8988T (cell line): ENCODE measurements at places on chromosomes 1 and 21.

GRCh38 chr1:43938892-43939587 lies 5.4 kb downstream of the ARTN start:
- no peak for DNase-seq

DNA sequence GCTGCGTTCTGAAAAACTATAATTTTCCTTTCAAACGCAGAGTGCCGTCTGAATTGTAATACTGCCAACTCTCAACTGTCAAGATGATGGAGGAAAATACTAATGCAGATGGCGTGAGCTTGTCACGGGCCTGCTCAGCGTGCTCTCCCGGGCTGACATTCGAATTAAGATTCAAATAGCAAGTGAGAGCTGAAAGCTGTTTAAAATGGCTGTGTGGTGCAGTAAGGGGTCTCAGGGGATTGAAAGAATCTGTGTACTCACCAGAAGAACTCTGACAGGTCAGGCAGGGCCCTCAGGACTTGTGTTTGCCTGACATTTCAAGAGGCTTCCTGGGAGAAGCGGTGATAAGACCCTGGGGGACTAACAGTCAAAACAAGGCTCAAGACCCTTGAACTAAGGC lies 33.1 kb downstream of the ZMYND12 start:
- no peak for DNase-seq

- no peak for DNase-seq
These were observed 43.3 kb downstream of the POU2F1 start for GRCh38 chr1:167263819-167264464.

- DNase-seq, result no peak
These were observed 37.8 kb upstream of the RRP15 start for GRCh38 chr1:218247339-218247738.

- DNase-seq, result no peak
These were observed 3.9 kb upstream of the TMPRSS2 start for GRCh38 chr21:41511858-41512257.

GRCh38 chr1:183051546-183051945 lies 28.3 kb downstream of the LAMC1 start:
- no peak for DNase-seq

GRCh38 chr1:10510520-10511493 lies 36.1 kb downstream of the PEX14 start:
- no peak for DNase-seq

DNA sequence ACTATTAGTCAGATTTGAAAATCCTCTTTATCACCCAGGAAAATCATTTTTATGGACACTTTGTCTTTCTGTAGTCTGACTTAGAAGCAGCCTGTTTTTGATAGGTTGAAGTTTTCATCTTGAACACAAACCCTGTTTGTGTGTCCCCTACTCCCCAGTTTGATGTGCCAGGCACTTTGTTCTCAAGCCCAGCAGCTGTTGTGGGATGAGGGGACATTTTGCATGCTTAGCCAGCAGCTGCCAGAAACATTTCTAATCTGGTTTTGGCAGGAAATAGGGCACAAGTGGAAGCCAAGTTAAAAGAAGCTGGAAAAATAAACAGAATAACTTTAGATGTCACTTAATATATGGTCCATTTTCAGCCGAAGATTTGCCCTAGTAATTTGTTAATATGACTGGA lies 29.9 kb downstream of the ACTN2 start:
- no peak for DNase-seq

- no peak for DNase-seq
These were observed 336.3 kb upstream of the NCAM2 start for GRCh38 chr21:20661745-20662422.

GRCh38 chr1:75630998-75631397 lies 20.1 kb upstream of the SLC44A5 start:
- no peak for DNase-seq

GRCh38 chr1:203324105-203325025 lies 19.0 kb downstream of the BTG2 start:
- no peak for DNase-seq

GRCh38 chr1:113893267-113893666 lies 5.9 kb upstream of the BCL2L15 start:
- no peak for DNase-seq

DNA sequence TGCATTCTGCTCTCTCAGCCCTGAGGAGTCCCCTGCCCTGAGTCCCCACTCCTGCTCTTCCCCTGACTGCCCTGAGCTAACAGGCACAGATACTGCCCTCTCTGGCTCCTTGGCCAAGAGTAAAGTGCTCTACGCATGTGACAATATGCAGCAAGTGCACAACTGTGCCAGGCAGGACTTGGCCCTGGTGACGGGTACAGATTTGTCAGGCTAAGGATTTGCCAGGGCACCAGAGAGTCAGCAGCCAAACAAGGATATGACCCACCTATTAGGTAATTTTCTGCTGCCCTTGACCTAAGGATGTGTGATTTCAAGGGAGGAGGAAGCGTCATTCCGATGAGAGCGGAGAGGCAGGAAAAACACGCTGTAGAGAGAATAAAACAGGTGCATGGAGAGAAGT lies 339.0 kb downstream of the PTPRU start:
- DNase-seq, result no peak

GRCh38 chr1:177119311-177119710 lies 45.2 kb downstream of the ASTN1 start:
- no peak for DNase-seq

DNA sequence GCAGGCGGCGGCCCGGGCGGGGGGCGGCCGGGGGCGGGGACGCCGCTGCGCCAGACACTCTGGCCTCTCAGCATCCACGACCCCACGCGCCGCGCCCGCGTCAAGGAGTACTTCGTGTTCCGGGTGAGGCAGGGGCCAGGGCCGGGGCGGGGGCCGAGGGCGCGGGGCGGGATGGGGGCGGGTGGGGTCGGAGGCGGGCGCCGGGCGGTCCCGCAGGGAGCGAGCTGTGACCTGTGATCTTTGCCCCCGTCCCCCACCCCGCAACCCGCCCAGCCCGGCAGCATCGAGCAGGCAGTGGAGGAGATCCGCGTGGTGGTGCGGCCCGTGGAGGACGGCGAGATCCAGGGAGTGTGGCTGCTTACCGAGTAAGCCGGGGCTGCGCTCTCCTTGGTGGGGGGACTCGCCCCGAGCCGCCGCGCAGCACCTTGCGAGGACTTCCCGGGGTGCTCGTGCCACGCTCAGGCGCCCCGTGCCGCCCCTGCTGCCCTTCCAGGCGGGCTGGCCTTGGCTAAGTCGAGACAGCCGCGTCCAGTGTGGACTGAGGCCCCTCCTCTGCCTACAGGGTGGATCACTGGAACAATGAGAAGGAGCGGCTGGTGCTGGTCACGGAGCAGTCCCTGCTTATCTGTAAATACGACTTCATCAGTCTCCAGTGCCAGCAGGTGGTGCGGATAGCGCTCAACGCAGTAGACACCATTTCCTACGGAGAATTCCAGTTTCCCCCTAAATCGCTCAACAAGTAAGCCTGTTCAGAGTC lies 514 bp downstream of the TPRG1L start:
- DNase-seq, result peak; percentile 70

DNA sequence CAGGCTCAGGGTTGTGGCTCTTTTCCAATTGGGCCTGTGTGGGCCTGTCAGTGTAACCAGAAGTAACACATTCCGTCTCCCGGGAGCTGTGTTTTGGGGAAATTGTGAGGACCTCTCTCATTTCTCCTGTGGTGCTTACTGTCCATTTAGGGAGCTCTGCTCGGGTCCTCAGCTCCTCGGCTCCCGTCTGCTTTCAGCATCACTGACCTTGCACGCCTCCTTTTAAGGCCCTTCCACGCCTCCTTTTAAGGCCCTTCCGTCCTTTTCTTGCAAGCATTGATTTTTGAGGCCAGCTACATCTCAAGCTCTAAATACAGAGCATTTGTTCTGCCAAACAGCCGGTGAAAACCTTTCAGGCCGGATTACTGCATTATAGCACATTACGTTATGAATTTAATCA lies 9.7 kb downstream of the CA6 start:
- no peak for DNase-seq

DNA sequence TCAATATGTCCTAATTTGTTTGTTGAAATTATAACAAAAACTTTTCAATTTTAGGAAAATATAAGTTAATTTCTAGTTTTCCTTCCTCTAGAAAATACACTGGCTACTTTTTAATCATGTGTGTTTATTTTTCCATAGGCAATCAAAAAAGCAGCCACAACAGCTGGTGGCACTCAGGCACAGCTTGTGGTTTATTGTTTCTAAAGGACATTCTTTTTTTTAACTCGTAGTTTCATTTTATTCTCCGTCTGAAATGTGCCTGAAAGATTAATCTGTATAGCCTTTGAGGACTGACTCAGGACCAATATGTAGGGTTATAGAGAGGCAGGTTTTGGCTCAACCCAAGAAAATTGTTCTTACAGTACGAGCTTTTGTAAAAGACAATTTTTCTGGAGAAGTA lies 20.7 kb upstream of the STX12 start:
- no peak for DNase-seq

- DNase-seq, result peak; percentile 31
These were observed 37.6 kb downstream of the PIK3CD start for GRCh38 chr1:9689011-9689706.

- DNase-seq, result no peak
These were observed 15.2 kb downstream of the SLC30A10 start for GRCh38 chr1:219913005-219913770.

GRCh38 chr1:47181095-47181954 lies 8.5 kb downstream of the PDZK1IP1 start:
- no peak for DNase-seq

DNA sequence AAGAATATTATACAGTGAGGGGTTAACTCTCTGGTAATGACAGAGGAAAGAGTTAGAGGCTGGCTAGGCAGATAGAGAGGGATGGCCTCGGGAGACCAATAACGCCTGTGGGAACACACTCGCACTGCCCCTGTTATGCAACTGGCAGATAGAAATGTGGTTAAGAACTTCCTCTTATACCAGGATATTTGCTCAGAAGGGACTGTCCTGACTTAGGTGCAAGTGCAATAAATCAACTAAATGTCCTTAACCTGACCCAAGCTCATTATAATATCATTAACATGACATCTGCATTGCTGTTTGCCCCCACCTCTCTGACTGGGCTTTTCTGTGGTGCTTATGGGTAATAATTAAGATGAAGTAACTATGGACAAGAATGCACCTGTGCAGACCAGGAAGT lies 1518.0 kb downstream of the NCAM2 start:
- DNase-seq, result no peak

DNA sequence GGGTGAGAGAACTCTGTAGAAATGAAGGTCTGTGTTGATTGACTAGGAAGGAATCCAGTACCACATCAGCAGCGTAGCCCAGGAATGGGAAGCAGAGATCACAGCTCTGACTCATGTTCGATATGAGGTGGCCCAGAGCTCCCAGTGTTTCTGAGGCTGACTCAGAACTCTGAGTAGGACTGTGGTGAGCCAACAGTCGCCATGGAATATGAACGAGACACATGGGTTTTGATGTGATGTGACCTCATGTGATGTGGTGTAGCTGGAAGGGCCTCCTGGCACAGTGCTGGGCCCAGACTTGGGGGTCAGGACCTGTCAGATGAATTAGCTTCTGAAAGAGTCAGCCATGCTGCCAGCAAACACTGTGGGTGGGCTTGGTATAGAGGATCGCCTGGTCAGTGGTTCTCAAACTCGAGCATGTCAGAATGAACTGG lies 237.0 kb downstream of the MRPL39 start:
- DNase-seq, result peak; percentile 14

DNA sequence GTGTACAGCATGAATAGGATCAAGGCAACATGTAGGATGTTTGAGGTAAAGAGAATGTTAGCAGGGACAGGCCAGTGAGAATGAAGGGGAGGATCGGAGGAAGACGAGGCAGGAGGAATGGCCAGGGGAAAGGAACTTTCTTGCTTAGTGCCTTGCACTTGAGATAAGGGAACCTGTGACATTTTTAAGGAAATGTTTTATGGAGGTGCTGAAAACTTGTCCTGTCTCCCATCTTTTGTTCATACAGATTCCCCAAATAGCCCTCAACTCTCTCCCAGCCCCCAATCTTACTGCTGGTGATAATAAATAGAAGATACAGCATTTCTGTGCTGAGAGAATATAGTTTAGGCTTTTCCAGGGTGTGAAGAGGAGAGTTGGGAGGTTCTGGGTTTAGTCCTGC lies 13.6 kb downstream of the ATP8B2 start:
- DNase-seq, result no peak

DNA sequence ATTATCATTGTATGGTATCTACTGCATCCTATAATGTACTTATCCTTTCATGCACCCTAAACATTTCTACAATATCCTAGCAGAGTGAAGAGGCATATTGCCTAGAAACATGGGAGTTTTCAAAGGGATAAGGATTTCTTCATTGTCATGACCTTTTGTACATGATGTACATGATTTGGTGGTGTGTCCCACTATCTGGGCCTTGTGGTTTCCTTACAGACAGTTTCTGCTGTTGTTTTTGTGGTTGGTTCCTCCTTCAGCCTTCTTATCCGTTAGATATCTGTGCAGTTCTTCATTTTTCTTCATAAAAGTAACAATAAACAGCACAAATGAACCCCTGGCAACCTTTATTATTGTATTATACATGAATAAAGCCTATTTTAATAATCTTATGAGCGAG lies 70.4 kb upstream of the BACH1 start:
- DNase-seq, result no peak

DNA sequence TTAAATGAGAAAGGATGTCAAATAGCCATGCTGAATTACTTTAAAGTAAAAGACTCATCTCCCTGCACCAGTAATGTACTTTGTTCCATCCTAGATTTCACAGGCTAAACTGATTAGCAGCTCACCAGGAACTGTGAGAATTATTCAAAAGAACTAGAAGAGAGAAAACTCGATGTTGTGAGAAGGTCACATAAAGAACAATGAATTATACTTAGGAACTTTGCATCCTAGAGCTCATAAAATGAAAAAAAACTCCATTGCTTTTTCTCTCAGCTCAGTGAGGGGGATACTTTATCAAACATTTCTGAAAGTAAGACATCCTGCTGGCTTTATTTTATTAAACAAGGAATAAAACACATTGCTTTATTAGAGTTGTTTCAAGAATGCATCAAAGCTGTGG lies 278.5 kb downstream of the MRPL39 start:
- no peak for DNase-seq

- no peak for DNase-seq
These were observed 7.9 kb downstream of the TNFSF18 start for GRCh38 chr1:173042806-173043205.

GRCh38 chr1:46653405-46653958 lies 14.7 kb downstream of the ATPAF1 start:
- no peak for DNase-seq

GRCh38 chr1:61427510-61427909 lies 297.4 kb downstream of the TM2D1 start:
- DNase-seq, result no peak

GRCh38 chr1:117416004-117416403 lies 48.8 kb downstream of the MAN1A2 start:
- no peak for DNase-seq

DNA sequence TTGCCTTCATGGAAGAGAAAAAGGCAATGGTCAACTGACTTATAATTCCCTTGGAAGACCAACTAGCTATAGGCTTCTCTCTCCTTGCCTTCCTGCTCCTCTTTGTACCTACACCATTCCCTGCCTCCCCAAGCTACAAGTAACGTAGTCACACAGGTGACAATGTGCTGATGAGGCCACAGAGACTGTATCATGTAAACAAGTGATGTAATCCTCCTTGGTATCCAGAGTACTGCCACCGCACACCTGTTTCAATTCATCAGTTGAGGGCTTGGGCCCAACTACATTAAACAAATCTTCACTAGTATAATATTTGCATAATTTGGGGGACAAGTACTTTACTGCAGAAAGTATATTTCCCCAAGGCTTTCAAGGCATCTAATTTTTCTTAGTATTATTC lies 76.4 kb upstream of the SCYL3 start:
- no peak for DNase-seq

- peak; percentile 56 for DNase-seq
These were observed 5.1 kb upstream of the VWA1 start for GRCh38 chr1:1430114-1430982.
